ENCODE measurements at places on chromosomes 2 and 18. TPM values are rescaled to one million over a fixed set of nuclear protein-coding genes. Genes with fewer than 3 reads are reported as not detected.

The CTLA4 gene
- total RNA-seq = 0.31 TPM

DNA sequence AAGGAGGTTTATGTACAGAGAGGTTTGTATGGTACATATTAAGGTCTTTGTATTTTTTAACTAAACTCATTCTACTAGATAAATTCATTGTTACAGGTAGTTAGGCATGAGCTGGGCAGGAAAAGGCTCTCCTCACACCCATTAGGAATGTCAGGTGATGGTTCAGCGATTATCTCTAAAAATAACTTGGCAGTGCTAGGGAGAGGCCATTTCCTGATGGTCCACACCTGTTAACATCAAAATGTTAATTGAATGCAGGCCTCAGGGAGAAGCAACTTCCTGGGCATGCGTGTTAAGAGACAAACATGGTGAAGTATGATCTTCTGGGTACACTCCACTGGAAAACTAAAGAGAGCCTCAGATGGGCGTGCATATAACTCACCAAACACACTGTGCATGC is 73.6 kb downstream of the ARL6IP6 start:
- DNase-seq = no peak

GRCh38 chr18:58960946-58961722 is 96.5 kb downstream of the ZNF532 start:
- no peak for DNase-seq

GRCh38 chr2:159249990-159250715 is 36.4 kb downstream of the WDSUB1 start:
- DNase-seq = peak; percentile 84

The PDE1A gene
- total RNA-seq = 12.9 TPM

The C2orf68 gene
- total RNA-seq = 29.2 TPM

- DNase-seq = no peak
Observed at GRCh38 chr2:12533337-12534005, 183.3 kb upstream of the TRIB2 start.

DNA sequence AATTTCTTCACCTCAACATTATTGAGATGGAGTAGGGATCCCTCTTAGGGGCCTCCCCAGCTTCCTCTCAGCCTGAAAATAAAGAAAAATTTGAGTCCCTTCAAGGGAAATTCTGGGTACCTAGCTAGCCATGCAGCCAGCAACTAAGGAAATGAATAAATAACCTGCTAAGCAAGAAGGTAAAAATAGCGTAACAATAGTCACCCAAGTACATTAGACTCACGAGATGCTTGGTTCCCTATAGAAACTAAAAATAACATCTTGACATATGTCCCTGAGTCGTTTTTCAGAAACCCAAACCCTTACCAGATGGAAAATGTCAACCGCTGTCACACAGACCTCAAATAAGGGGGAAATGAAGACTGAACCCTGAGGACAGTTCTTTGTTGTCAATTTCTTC is 51.9 kb downstream of the CACNB4 start:
- no peak for DNase-seq

DNA sequence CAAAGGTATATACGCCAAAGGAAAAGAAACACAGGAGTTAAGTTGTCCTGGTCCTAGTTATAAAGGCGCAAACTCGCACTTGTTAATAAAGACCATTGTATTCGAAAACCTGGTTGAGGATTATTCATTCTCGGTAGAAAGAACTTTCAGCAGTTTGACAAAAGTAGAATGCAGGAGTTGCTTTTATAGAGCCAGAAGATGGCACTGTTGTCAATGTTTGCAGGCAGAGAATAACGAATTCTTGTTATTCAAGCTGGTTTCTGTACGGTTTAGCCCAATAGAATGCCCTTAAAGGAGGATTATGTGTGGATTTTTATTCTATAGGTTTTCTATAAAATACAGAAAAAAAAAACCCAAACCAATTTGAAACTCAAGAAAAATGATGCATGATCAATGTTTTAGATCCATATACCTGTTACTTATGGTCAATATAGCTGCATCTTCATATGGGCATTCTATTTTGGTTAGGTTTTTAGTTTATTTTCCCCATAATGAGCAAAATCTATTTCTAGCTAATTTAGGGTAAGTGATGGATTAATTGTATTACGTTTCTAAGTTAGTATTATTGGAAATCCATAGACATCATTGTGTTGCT is 510.3 kb downstream of the PLCL1 start:
- DNase-seq = peak; percentile 77

The MRPL30 gene
- 33.4 TPM for total RNA-seq

DNA sequence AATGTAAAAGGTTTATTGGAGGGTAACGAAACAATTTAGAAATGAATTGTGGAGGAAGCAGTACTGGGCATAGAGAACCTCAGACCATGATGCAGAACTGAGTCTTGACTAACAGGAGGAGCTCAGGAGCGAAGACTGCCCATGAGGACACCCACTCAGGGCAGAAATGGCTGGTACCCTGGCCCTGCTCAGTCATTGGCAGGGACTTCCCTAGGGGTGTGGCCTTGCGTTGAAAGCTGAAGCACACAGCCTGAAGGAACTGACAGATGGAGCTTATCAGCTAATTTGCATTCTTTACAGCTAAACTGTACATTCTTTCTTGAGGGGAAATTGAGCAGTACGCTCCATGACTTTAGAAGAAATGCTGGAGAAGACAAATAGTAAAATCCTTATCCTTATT is 57.1 kb downstream of the PDK1 start:
- DNase-seq = no peak

DNA sequence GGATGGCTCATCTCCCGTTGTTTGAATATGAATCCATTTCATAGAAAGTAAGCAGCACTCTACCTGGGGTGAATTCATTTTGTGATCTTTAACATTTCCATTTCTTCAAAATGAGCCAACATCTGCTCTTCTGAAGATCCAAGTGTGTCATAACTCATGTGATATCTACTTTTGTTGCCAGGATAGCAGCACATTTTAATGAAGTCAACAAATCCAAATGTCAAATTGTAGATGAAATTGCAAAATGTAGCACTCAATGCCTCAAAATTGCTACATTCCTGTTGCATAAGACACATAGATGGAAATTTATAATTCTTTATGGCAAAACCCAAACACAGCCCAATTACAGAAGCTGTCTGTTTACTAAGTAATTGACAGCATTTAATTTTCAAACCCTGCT is 360.7 kb downstream of the TMX3 start:
- DNase-seq = no peak

DNA sequence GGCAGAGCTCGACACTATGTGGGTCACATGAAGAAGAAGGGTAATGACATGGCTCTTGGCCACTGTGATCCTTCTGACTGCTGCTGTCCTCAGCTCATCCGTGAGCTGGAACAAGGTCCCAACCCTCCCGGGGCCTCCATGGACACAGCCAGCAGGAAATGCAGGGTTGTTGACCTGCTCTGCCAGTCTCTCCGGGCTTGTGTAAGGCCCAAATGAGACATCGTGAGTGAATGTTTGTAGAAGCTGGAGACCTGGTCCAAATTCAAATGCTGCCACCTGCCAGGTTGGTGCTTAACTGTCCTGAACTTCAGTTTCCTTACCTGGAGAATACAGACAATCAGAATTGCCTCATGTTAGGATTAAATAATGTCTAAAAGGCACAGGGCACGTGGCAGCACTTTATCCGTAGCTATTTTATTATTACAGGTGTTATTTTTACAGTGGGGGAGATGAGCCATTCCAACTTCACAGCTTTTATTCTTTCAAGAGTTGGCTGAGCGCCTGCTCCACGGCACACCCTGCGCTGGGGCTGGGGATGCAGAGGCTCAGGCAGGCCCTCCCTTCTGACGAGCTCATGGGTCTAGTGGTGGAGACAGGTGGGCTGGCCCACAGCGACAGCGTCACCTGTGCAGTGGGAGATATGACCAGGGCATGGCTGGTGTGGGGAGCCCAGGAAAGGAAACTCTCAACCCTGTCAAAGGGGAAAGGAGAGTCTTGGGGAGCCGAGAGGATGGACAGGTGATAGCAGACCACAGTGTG is 15.1 kb downstream of the ARHGEF4 start:
- no peak for DNase-seq

- DNase-seq = peak; percentile 89
Observed at GRCh38 chr2:43219383-43220228, 6.8 kb downstream of the ZFP36L2 start.

The SAG gene
- total RNA-seq = 0.18 TPM

DNA sequence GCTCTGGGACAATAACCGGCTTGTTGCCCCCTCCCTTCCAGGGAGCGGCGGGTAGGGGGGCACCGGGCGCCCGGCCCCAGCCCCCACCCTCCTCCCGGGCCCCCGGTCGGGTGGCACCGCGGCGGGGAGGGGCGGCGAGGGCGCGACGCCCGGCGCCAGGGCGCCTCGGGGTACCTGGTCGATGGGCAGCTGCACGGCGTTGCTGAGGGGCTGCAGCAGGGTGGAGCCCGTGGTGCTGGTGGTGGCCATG is 193 bp downstream of the MBOAT2 start:
- DNase-seq = no peak

DNA sequence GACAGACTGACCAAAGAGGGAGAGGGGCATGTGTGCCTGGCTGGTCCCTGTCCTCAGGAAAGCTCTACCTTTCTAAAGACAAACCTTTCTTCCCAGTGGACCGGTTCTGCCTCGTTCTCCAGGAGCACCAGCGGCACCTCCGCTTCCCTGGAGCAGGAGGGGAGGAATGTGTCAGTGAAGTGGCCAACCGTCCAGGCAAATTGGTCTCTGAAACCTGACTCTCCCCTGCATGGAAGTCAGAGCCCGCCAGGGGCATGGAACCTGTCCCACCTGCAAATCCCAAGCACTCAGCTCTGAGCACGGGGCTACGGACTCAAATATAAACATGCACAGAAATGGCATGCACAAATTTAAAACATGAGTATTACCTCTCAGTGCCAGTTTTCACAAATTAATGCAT is 62.9 kb downstream of the COL6A3 start:
- DNase-seq = no peak

The GPR35 gene
- total RNA-seq = 1.1 TPM

GRCh38 chr2:188813857-188814256 is 160.3 kb upstream of the COL3A1 start:
- DNase-seq = peak; percentile 91

DNA sequence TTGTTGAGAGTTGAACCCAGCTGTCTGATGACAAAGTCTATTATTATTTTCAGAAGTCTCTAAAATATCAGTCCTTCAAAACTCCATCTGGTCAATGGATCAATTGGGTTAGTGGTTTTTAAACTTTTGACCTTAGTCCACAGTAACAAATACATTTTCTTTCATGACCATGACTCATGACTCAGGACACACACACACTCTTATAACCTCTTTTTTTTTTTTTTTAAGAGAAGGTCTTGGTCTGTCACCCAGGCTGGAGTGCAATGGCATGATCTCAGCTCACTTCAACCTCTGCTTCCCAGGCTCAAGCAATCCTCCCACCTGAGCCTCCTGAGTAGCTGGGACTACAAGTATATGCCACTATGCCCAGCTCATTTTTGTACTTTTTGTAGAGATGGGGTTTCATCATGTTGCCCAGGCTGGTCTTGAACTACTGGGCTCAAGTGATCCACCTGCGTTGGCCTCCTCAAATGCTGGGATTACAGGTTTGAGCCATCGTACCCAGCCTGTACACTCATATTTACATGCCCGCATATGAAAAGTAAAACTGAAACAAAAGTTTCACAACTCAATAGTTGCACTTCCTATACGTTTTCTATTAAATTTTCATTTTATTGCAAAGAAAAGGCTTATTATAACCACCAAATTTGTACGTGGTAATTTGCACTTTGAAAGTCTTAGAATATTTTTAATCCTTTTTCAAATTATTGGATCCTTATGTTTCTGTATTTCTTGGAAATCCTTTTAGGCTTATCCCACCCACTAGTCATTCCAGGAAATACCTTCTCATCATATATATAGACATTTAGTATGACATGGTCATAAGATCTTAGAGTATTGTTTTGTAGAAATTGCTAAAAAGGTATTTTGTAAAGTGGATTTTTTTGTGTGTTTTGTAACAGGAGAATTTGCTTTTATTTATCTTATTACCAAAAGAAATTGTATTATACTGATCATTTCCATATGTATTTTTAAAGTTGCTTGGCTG is 199.0 kb downstream of the LPIN1 start:
- DNase-seq = no peak

The BMP10 gene
- not detected for total RNA-seq

All from muscle of leg (tissue), 16 donors.